Sciatic nerve (tissue), 2 donors: ENCODE measurements at places on chromosomes 11 and 22. TPM values are rescaled to one million over a fixed set of nuclear protein-coding genes. Genes with fewer than 3 reads are reported as not detected.

DNA sequence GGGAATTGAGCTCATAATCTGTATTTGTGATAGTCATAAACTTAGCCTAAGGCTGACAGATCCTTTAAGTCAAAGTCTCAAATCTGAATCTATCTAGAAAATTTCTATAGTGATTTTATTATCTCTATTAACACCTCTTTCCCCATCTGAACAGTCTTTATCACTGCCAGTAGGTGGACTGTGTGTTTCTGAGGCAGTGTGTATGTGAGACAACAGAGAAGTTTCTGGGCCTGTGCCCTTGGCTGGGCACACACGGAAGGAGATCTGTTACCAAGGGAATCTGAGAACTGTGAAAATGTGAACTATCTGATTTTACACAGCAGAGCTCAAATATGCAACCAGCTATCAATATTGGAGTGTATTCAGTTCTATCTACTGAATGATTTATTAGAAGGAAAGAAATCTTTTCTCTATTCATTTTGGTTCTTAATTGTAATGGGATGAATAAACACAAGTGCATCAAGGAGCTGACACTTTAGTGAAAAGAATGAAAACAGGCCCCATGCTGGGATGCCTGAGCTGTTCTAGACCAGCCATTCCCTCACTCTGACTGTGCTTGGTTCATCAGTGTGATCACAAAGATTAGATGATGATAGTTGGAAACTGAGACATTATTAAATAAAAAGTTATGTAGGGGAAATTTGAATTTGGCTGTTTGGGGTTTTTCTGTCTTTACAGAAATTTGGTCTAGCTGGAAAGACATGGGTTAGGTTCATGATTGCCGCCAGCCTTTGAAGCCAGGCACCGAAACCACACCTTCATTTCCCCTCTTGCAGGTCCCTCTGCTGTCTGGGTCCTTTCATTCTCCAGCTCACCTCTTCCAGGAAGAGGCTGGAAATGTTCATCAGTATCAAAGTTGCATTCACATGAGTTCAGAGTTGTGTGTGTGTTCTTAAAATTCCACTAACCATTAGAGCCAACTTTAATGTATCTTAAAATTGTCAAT is 68.1 kb downstream of the LIF start:
- no peak for DNase-seq

DNA sequence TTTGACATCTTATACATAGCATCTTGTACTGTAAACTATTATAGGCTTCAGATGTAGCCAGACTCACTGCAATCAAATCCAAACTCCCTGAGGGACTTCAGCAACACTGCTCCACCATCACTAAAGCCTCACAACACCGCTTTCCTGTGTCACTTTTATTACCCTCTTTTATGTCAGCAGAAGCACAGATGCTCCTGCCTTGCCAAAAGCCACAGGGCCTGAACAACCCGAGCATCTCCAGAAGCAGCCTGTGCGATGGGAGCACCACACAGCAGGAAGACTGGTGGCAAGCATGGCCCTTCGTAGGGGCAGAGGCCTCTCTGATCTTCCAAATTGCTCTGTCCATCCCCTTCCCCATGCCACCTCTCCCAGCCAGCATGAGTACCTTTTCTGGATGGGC is 22.9 kb downstream of the TMEM123 start:
- DNase-seq = no peak

DNA sequence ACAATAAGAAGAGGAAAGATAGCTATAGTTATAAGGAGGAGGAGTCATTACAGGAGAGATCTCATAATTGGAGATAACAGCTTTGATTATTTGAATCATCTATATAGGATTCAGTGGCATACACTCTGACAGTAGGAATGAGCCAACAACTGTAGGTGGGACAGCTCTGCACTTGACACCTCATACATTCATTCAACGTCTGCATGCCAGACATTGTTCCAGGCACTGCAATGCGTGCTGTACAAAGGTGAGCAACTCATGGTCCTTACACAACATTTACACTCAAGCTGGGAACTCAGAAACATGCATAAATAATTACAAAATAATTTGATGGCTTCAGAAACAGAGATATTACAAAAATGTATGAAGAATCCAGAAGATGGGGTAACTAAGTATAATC is 154.3 kb downstream of the MSANTD4 start:
- no peak for DNase-seq

GRCh38 chr11:72970557-72971118 is 156.4 kb downstream of the ATG16L2 start:
- DNase-seq = no peak

Gene OR2D2
- total RNA-seq = not detected

DNA sequence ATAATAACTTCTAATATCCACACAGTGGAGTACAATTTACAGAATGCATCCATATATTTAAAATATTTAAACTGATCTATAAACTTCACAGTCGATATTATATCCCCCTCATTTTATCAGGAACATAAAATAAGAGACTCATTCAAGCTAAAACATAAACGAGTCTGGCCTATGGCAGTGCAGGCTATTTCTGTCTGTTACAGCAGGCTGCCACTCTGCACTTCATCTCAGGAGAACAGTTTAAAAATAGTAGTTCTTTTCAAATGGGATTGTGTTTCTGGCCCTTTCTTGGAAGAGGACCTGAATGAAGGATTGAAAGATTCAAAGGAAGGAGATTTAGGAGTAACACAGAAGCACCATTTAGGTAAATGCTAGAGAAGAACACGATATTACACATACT is 915.7 kb downstream of the NTM start:
- DNase-seq = no peak

DNA sequence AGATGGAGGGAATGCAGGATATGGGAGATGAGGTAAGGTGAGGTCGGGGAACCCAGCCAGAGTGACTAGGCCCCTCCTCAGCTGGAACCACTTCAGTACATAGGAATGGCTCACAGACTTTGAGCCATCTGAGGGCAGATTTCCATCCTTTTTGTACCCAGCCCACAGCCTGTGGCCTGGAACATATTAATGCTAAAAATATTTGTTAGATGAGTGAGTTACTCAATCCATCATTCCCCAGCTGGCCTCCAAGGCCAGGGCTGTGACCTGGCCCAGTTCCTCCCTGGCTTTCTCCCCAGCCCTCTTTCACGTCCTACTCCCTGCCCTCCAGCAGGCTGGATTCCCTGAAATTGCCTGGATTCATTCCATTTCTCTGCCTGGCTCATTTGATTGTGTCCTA is 57.2 kb upstream of the PRDM11 start:
- peak; percentile 84 for DNase-seq

Gene LRRC55
- not detected for total RNA-seq

Gene DKK3
- total RNA-seq = 201 TPM

DNA sequence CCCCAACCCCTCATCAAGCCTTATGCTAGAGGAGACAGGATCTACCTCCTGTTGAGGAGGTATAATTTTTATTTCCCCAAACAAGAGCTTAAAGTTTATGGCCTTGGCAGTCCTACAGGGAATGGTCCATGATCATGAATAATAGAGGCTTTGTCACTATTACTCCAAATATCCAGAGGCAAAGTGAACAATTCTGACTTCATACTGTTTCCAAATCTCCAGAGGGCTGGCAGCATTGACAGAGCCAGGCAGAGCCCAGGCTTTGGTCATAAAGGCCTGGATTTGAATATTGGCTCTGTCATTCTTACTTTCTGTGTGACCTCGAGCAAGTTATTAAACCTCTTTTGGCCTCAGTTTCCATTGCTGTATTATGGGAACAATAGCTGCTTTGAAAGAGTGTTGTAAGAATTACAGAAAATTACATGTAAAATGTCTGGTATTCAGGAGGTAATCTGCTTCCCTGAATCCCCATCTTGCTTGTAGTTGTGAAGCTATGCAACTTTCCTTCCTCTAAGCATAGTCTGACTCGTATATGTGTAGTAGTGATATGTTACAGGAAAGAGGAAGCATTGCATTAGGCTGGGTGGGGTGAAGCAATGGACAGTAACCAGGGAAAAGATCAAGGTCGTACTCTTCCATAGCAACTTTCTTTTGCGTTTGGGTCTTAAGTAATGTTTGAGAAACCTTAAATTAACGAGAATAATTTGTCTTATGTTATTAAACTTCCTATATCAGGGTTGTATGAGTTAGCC is 88.8 kb downstream of the CD44 start:
- DNase-seq = no peak

Gene EHF
- total RNA-seq = 0.18 TPM

DNA sequence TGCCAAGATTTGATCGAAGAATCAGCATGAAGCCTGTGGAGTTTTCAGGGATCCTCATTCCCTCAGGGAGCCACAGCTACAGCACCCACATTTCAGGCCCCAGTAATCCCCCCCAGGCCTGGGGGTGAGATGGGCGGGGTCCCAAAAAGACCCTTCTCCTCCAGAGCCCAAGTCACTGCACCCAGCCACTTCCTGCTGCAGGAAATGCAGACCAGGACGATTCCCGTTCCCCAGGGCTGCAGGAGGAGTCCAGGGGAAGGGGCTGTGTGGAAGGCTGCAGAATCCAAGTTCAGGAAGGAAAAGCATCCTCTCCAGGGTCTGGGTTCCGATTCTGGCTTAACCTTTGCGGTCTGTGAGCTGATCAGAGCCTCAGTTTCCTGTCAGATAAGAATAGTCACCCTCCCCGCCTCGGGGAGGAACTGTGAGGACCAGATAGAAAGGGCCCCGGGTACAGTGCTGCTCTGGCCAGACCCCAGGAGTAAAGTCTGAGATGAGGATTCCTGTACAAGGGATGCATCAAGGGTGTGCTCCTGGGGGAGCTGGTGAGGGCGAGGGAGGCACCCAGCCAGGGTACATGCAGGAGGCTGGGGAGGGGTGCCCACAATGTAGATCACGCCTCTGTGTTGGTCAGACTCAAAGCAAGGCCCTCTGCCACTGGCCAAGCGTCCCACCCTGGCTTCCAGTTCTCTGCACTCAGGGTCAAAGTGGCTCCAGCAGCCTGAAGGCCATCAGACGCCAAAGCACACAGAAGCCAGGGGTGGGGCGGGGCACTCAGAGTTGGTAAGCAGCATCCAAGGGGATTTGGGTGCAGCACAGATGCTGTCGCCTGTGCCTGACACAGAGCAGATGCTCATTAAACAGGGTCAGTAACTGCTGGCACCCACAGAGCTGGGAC is 30.1 kb upstream of the TP53I11 start:
- peak; percentile 12 for DNase-seq

Gene KCNK4
- not detected for total RNA-seq

- DNase-seq = no peak
Observed at GRCh38 chr11:124869856-124870387, 4.7 kb downstream of the ROBO3 start.

Gene ABCC8
- 8.2 TPM for total RNA-seq

DNA sequence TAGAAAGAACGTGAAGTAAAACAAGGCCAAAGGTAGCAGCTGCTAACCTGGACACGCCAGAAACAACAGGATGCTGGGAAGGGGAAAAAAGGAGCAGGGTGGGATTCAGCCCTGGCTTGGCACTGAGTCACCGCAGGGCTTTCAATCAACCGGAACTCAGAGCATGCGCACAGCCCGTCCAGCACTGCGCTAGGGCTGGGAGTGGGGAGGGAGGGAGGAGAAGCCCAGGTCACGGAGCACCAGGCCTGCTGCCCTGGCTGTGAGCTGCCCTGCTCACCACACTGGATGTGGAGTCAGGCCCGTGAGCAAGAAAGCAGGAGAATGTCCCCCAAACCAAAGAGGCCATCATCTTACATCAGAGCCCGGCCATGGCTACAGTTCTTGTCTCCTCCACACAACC is 51.5 kb downstream of the APOL1 start:
- DNase-seq = no peak

- DNase-seq = no peak
Observed at GRCh38 chr11:16750417-16750816, 12.0 kb downstream of the C11orf58 start.
